NCI-H82 (cell line): ENCODE measurements at places on chromosomes 1 and 21.

DNA sequence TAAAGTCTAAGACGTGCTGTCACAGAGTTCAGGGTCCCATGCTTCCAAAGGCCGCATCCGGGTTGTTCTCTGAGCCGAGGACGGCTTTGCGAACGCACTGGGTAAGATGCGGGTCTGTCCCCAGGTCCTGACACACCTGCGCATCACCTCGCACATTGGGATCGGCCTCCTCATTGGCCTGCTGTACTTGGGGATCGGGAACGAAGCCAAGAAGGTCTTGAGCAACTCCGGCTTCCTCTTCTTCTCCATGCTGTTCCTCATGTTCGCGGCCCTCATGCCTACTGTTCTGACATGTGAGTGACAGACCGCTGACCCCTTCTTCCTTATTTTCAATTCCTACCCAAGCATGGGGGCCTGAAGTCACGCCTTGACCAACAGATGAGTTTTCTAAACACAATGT lies 25.3 kb downstream of the TFF3 start:
- no peak for DNase-seq

GRCh38 chr1:54228638-54229079 lies 28.7 kb downstream of the MRPL37 start:
- no peak for DNase-seq

GRCh38 chr1:33966346-33967141 lies 102.7 kb downstream of the HMGB4 start:
- DNase-seq: peak; percentile 63

- no peak for DNase-seq
Measured at GRCh38 chr1:94621395-94621794, 79.8 kb upstream of the F3 start.
